ENCODE measurements at places on chromosomes 4 and X.

GRCh38 chr4:101954975-101955678 lies 164.6 kb downstream of the BANK1 start:
- no peak for DNase-seq

DNA sequence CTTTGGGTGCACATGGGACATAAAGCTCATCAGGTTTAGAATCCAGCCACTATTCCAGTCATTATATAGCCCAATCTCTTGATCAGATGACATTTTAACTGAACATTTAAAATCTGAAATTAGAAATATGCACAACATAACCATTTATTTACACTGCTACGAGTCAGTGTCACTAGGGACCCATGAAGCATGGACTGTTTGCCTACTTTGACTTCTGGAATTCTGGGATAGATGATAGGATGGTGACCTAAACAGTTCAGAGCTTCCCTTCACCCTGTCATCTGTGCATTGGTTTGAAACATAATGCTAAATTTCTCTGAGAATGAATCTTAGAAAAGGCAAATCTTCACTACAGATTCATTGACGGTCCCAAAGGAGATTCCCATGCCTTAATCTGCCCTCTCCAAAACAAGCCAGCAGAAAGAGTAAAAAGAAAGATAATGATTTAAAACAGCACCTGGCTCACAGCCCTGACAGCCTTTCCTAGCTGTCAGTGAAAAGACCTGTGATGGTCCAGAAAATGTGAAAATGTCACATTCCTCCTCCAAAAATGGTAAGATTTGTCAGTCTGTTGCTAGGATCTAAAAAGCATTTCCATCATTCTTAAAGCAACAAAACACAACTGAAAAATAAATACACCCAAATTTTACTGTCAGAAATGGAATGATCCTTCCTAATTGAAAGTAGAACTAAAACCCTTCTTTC lies 18.9 kb upstream of the HERC3 start:
- DNase-seq, result no peak

DNA sequence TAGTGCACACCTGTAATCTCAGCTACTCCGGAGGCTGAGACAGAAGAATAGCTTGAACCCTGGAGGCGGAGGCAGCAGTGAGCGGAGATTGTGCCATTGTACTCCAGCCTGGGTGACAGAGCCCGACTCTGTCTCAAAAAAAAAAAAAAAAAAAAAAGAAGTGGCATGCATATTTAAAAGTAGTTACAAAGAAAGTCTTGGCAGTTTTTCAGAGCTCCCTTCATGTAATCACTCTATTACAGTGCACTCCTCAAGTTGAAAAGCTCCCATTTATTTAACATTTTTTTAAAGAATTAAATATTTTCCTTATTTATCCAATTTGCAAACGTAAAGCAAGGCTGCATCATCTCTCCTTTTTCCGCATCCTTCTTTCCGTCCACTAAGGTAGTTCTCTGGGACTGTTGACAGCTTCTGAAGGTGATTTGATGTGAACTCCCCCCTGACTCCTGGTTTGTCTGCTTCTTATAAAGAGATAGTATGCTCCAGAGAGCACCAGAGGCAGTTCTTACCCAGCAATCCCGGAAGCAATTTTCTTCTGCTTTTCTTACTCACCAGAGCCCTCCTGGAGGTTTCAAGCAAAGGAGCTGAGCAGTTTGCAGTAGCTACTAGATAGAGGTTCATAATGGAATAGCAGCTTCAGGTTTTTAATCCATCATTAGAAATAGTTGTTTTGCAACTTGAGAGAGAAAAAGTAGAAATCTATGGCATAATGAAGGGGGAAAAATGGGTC lies 151.0 kb downstream of the PALLD start:
- DNase-seq, result no peak

DNA sequence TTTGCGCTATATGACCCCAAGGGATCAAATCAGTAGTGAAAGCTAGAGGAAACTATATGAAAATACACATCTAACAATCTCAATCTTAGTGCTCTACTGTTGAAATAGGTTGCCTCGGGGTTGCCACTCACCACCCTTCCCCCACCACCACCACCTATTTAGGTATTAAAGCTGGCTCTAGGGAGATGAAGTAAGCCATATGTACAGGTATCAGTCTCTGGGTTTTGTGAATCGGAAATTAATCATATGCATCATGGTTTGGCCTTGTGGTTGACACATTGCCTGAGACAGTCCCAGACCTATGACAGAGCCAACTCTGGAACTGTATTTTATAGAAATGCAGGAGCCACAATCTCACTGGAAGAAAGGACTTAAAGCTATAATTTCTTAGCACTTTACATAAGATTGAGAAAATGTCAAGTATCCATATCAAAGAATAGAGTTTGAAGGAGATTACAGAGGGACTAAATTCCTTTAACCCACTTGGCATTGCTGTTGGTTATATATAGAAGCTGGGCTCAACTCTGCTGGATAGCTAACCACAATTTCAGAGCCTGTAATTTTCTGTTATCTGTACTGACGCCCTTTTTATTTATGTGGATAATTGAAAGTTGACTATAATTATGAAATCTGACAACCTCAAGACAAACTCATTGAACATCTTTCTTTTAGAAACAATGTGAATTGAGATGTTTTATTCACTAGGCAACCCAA lies 26.7 kb upstream of the BMP2K start:
- no peak for DNase-seq

- no peak for DNase-seq
Measured at GRCh38 chr4:11228530-11228929, 200.2 kb downstream of the HS3ST1 start.

GRCh38 chr4:111937368-111937767 lies 207.9 kb upstream of the FAM241A start:
- DNase-seq, result no peak

- DNase-seq, result no peak
Measured at GRCh38 chr4:98716796-98717195, 58.4 kb upstream of the TSPAN5 start.

DNA sequence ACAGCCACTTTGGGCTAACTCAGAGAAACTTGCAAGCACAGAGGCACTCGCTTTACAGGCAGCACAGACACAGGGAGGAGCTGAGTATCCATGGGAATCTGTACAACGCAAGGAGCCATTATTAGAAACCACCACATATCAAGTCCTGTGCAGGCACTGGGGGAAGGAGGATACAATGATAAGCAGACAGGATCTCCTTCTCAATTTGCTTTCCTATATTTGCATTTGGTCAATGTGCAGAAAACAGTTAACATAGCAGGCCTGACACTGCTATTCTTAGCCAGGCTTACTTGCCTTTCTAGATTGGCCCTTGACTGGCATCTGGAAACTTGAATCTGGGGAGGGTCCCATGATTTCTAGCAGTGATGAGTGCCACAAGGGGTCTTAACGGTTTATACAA lies 65.8 kb downstream of the TEC start:
- DNase-seq, result no peak

DNA sequence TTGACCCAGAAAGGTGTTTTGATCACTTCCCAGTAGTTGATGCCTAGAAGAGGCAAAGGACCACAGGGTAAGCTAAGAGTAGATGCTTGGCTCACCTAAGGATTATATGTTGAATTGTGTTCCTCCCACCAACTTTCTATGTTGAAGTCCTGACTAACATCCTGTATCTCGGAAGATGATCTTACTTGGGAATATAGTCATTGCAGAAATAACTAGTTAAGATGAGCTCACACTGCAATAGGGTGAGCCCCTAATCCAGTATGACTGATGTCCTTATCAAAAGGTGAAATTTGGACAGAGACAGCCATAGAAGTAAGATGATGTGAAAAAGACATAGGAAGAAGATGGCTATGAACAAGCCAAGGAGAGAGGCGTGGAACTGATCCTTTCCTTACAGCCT lies 3.3 kb upstream of the HMGB2 start:
- DNase-seq, result no peak

DNA sequence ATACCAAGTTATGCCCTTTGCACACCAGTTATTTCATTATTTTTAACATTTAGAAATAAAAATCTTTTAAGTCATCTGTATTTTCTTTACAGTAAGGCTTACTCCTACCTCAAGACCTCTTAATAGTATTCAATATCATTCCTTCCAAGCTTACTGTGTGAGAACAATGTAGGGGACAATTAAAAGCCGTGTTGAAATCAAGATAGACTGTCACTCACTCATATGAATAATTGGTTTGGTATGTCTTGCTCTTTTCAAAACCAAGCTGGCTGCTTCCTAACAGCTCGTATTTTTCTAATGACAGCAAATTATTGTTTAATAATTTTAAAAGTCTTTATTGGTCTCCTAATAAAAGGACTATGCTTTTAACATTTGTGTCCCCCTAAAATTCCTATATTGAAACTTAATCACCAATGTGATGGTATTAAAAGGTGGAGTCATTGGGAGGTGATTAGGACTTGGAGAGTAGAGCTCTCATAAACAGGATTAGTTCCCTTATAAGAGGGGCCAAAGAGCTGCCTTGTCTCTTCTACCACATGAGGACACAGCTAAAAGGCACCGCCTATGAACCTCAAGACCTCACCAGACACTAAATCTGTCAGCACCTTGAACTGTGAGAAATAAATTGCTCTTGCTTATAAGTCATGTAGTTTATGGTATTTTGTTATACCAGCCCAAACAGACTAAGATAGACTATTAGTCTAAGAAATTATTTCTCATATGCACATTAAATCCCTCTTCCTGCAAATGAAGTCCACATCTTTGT lies 4.1 kb downstream of the ABCB7 start:
- no peak for DNase-seq

- DNase-seq, result no peak
Measured at GRCh38 chr4:152577708-152578396, 42.0 kb upstream of the FBXW7 start.

DNA sequence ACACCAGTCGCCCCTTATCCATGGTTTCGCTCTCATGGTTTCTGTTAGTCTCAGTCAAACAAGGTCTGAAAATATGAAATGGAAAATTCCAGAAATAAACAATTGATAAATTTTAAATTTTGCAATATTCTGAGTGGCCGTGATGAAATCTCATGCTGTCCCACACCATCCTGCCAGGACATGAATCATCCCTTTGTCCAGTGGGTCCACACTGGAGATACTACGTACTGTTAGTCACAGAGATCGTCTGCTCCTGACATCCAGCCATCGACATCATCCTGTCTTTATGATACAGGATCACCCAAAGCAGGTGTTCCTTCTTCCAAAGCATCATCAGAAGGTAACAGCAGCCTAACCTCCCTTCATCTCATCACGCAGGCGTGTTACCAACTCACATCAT lies 76.5 kb upstream of the MSX1 start:
- DNase-seq, result no peak

GRCh38 chr4:151294833-151295496 lies 18.0 kb downstream of the PRSS48 start:
- DNase-seq, result no peak

DNA sequence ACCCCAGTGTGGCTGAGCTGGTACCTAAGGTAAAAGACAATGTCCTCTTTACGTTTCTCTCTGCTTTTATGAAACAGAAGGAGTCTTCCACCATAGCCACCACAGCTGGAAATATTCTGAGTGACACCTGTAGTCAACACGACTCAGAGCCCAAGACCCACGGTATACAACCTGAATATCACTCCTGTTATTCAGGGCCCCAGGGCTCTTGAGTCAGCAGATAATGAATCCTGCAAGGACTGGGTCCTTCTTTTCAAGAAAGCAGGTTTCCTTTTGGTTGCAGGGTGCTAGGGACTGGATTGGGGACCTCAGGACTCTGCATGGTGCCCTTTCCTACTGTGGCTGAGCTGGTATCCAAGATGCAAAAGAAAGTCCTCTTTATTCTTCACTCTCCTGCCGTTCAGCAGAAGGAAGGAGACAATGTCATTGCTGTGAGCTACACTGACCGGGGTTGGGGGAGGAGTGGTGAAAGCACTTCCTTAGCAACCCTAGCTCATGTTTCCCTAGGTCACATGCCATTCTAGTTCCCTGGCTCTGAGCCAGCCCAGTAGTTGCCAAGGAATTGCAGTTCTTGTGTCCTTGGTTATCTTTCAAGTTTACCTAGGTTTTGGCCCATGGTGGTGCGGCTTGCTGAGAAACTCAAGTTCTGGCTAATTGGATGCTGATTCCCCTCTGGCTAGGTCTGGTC lies 23.7 kb upstream of the UNC5C start:
- no peak for DNase-seq

- DNase-seq, result no peak
Measured at GRCh38 chr4:3679851-3680311, 86.3 kb upstream of the ADRA2C start.

DNA sequence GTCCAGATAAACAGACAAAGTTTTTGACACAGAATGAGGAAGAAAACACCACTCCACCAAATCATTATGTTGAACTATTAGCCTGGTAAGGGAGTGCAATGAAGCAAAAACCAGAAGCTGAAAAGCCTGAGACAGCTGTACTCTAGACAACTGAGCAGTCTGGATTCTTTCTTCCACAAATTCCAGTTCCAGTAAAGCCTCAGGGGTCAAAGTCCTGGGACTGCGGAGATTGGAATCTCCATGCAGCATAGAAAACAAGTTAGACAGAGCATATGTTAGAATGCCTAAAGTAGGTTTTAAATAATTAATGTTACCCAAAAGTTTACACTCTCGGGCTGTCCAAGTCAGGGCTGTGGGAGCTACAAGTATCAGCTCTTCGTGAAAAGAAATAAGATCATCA lies 263.2 kb downstream of the TECRL start:
- no peak for DNase-seq

DNA sequence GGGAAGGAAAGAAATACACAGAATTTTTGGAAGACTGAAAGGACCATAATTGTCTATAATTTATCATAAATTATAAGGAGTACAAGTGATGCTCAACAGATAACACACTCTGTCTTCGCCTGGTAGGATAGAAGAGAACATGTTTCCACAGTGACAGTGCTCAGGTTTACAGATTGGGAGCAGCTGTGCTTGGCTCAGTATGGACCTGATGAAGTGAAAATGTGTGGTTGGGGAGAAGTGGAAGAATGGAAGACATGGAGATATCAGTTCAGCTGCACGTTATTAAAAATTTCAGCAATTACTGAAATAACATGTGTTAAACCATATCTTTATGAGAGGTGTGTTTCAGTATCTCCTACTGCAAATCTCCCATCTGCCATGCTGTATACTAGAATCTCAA lies 90.6 kb downstream of the TLL1 start:
- no peak for DNase-seq

DNA sequence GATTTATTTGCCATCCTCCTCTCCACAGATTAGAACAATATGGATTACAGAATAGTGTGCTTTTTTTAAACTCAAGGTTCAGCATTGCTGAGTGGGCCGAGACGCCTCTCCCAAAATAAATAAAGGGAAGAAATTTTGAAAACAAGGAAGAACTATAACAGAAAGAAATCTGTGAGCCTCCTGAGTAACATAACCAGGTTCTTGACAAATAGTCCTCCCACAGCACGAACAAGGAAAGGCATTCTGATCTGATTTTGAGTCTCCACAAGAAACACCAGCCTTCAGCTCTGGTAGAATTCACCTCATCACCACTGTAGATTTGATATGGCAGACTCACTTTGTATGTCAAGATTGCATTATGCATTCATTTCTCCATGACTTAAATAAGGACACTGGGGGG lies 173.6 kb downstream of the HHIP start:
- no peak for DNase-seq

Measured in H54 (cell line).